ENCODE measurements at places on chromosomes 16 and 17. TPM values are rescaled to one million over a fixed set of nuclear protein-coding genes. Genes with fewer than 3 reads are reported as not detected.

The OR1A1 gene
- not detected for polyA plus RNA-seq

The KRT24 gene
- polyA plus RNA-seq: not detected

The SBK1 gene
- polyA plus RNA-seq: 0.68 TPM

The PMFBP1 gene
- polyA plus RNA-seq: 0.11 TPM

The DLX3 gene
- polyA plus RNA-seq: not detected

The WNK4 gene
- not detected for polyA plus RNA-seq

Data from IgD-negative memory B cell (primary cell).